A549 treated with RU486 at 1 μM for 4 hours (cell line): ENCODE measurements at places on chromosomes 12 and 14. TPM values are rescaled to one million over a fixed set of nuclear protein-coding genes. Genes with fewer than 3 reads are reported as not detected.

RPL10L gene
- total RNA-seq: not detected in 5 replicates

GPRC5D gene
- not detected in 5 replicates for total RNA-seq

KRT83 gene
- 2.5 to 6.9 TPM (median 5.9 TPM) in 5 replicates for total RNA-seq

NEDD1 gene
- total RNA-seq: 10.9 to 22.1 TPM (median 20.4 TPM) in 5 replicates

FOXA1 gene
- total RNA-seq: 6.8 to 12.4 TPM (median 10.6 TPM) in 5 replicates

CCT2 gene
- 261 to 378 TPM (median 303 TPM) in 5 replicates for total RNA-seq

SETD1B gene
- 11.4 to 15.8 TPM (median 14.5 TPM) in 5 replicates for total RNA-seq

KRT85 gene
- 0.12 TPM in 1 of 5 replicates, not detected in the others for total RNA-seq

BEGAIN gene
- total RNA-seq: 6.6 to 13.7 TPM (median 9.0 TPM) in 5 replicates
